Stimulated activated CD8-positive, alpha-beta memory T cell treated with anti-CD3 and anti-CD28 coated beads, Interleukin-4, amount 100 ng/mL, for 48 hours (primary cell): ENCODE measurements at places on chromosomes 5 and 9.

DNA sequence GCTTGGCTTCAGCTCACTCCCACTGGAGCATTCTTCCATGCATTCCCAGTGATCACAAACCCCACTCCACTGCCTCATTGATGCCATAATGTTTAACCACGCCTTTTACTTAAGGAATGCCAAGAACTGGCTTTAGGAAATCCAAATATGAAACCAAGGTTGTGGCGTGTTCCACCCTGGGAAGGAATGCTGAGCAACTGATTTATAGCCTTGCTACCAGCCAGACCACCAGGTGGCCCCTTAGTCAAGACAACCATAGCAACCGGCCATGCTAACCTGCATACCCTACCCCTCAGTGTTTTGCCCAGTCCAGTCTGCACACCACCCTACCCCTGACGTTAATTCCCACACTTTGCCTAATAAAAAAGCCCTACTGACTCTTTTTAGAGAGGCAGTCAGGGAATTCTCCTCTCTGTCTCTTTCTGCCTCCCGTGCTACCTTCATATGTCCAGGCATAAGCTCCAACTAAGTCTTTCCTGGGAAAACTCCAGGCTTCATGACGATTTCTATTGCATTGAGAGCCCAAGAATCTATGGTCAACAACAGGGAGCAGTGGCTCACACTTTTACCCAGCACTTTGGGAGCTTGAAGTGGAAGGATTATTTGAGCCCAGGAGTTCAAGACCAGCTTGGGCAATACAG, 27.0 kb upstream of the PRRC2B start:
- no peak for DNase-seq

DNA sequence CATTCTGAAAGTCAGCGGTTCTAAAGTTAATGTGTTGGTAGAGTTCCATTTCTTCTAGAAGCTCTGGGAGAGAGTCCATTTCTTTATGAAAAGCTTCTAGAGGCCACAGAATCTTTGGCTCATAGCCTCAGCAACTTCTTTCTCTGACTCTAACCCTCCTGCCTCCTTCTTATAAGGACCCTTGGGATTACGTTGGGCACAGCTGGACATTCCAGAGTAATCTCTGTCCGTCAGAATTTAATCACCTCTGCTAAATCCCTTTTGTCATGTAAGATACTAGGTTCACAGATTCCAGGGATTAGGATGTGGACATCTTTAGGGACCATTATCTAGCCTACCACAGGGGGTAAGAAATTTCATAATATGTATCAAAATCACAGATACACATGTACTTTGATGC, 22.6 kb upstream of the ANKDD1B start:
- DNase-seq = no peak

GRCh38 chr9:123880420-123880819, 49.5 kb downstream of the DENND1A start:
- DNase-seq = no peak

DNA sequence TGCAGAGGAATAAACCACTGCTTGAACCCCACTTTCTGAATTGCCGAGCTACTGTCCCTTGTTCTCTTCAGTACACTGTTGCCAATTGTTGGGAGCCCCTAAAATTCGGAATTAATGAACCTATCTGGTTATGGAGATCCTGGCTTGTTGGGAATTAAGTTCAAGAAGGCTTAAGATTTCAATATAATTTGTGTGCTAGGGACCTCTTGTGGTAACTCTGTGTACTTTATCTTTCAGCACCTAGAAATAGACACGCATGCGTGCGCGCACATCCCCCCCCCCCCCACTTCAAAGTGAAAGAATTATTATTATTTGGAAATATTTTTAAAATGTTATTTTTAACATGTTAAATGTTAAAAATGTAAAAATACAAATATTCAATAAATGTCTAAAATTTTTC, 53.3 kb upstream of the FAM169A start:
- no peak for DNase-seq

GRCh38 chr5:151596828-151597539, 5.9 kb upstream of the FAT2 start:
- DNase-seq = no peak

DNA sequence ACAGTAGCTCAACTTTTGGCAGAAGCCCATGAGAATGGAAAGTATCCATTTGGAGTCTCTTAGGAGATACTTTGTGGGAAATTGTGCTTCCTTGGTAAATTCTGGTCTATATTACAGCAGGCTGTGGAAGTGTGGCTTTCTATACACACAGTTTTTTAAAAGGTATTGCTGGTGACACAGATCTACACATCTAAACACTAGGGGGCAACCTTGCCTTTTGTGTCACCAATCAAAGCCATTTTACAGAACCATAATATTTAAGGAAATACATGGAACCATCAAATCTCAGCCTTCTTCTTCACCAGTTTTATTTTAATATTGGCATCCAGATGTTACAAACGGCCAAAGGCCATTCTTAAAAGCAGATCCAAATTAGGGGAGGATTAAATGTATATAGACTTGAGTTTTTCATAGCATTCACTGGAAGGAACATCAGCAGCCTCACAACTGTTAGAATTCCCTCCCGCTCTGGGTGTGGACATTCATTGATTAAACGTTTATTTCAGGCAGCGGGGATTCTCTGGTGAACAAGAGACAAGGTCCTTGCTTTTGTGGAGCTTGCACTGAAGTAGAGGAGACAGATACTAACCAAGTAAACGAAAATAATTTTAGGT, 132.4 kb upstream of the EPB41L4A start:
- DNase-seq = no peak
